ENCODE measurements at places on chromosomes 16 and 17.

DNA sequence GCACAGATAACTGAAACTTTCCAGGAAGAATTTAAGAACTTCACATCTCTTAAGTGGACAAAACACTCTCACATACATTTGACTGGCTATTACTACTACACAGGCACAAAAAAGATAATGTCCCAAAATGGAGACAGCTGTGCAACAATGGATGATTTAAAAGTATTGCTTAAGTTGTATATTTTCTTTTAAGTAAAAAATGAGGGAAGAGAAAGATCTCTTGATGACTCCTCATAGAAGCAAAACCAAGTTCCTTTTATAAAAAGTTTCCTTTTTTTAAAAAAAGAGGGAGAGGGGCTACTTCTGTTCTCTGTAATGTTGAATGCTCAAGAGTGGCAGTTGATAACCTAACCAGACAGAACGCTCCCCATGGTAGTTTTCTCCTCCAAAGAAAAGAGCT is 195.5 kb downstream of the ZFHX3 start:
- no peak for DNase-seq

GRCh38 chr17:78479369-78479768 is 97.8 kb downstream of the DNAH17 start:
- no peak for DNase-seq

- peak; percentile 74 for DNase-seq
Measured at GRCh38 chr17:18182978-18183333, 672 bp upstream of the ALKBH5 start.

GRCh38 chr17:64001763-64002529 is 3.8 kb downstream of the PRR29 start:
- no peak for DNase-seq

DNA sequence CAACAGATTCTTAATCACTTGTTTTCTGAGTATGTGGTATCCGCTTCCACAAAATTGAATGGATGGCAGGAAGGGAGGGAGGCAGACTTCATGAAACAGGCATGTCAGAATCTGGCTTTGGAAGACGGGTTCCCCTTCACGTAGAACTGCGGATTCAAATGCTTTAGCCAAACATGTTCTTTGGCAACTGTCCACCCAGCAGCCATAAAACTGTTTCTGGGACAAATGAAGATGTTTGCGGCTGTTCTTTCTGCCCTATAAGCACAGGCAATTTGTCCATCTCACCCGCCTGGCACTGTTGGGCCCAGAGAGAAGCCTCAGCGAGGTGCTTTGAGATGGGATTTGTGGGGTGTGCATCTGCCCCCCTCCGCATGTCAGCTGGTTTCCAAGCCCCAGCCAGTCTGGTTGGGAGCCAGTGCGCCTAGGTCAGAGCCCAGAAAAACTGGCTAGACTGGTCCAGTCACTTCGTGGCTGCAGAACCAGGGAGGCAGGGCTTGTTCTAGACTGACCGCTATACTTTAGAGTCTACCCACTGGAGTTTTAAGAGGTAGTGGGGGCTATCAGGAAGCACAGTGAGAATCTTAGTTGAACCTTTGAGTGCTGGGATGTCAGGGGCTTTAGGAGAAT is 6.3 kb downstream of the CRHR1 start:
- DNase-seq = no peak

DNA sequence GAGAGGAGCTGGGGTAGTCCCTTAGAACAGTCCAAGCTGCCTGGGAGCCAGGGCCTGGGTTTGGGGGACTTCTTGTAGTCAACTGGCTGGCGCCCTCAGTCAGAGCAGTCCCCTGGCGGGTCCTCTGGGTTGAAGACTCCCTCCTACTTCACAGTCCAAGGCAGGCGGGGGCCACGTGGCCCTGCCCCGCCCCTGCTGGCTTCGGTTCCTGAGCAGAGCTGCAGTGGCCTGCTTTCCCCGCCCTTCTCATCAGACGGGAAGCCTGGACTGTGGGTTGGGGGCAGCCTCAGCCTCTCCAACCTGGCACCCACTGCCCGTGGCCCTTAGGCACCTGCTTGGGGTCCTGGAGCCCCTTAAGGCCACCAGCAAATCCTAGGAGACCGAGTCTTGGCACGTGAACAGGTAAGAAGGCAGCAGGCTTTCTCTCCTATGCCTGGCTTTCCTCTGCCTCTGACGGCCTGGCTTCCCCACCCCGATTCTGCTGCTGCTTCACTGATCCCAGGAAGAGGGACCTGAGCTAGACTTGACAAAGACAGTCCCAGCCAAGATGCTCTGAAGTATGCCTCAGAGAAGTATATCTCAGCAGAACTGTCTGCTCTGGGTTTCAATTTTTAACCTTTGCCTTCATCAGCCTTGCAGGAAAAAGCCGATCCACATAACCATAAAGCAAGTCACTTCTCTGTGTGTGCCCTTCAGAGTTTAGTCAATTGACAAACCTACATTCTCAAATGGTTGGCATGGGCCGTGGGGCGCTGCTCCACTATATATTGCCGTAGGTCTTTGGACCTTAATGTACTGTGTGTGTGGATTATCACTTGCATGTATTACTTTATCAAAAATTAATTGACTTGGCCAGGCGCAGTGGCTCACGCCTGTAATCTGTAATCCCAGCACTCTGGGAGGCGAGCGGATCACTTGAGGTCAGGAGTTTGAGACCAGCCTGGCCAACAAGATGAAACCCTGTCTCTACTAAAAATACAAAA is 56.3 kb downstream of the SF3B3 start:
- DNase-seq = no peak

- DNase-seq = no peak
Measured at GRCh38 chr16:49333259-49333597, 40.4 kb upstream of the C16orf78 start.

DNA sequence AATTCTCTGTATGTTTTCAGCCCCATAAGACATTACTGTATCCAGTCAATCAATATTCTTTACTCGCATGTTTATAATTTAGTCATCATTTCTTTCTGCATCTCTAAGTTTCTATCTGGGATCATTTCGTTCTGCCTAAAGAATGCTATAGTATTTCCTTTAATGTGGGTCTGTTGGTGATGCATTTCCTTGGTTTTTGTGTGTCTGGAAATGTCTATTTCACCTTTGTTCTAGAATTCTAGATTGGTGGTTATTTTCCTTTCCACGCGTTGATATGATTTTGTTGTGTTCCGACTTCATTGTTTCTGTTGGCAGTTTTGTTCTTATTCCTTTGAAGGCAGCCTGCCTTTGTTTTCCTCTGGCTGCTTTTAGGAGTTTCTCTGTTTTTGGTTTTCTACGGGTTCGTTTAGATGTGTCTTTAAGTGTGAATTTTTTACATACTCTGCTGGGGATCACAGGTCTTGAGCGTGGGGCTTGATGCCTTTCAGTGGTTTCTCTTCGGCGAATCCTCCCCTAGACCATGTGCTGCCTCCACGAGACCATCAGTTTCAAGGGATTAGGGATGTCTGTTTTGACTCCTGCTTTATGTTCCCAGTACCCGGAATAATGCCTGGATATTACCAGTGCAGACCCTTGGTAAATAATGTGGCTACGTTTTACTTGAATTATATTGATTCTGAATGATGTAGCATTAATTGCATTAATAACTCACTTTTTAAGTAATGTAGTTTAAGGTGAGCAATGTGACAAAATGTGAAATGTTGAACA is 23.5 kb downstream of the POLR3E start:
- no peak for DNase-seq

- no peak for DNase-seq
Measured at GRCh38 chr16:53094013-53094630, 39.3 kb downstream of the CHD9 start.

GRCh38 chr17:80760511-80760911 is 215.9 kb downstream of the RPTOR start:
- no peak for DNase-seq

DNA sequence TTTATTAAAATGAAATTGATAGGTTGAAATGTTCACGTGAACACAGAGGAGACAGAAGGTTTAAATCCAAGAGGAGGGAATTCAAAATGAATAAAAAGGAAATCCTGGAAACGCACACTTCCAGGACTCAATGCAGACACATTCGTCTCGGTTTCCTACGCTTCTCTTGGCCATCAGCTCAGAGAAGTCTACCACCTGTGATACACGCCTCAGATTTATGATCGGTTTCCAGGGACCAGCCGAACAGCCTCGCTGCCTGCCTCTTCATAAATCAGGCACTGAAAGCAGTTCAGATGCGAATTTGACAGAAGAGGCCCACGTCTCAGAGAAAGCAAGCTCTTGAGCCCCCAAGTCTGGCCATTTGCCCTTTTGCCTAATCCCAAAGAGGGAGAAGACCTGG is 125.5 kb upstream of the IRX3 start:
- DNase-seq = no peak

GRCh38 chr17:8981443-8981842 is 15.9 kb upstream of the PIK3R5 start:
- DNase-seq = no peak

- no peak for DNase-seq
Measured at GRCh38 chr17:2017274-2017941, 7.7 kb downstream of the RTN4RL1 start.

GRCh38 chr16:80028581-80029380 is 428.2 kb upstream of the MAF start:
- no peak for DNase-seq

GRCh38 chr17:48254896-48255295 is 147.3 kb downstream of the SNX11 start:
- DNase-seq = no peak

Measured in stimulated activated CD4-positive, alpha-beta T cell treated with anti-CD3 and anti-CD28 coated beads, TNF-alpha, amount 100 ng/mL, for 4 hours (primary cell).